MV-4-11 (cell line): ENCODE measurements at places on chromosomes 5 and 9.

GRCh38 chr5:113235884-113236283 is 198.9 kb downstream of the TSSK1B start:
- no peak for DNase-seq

DNA sequence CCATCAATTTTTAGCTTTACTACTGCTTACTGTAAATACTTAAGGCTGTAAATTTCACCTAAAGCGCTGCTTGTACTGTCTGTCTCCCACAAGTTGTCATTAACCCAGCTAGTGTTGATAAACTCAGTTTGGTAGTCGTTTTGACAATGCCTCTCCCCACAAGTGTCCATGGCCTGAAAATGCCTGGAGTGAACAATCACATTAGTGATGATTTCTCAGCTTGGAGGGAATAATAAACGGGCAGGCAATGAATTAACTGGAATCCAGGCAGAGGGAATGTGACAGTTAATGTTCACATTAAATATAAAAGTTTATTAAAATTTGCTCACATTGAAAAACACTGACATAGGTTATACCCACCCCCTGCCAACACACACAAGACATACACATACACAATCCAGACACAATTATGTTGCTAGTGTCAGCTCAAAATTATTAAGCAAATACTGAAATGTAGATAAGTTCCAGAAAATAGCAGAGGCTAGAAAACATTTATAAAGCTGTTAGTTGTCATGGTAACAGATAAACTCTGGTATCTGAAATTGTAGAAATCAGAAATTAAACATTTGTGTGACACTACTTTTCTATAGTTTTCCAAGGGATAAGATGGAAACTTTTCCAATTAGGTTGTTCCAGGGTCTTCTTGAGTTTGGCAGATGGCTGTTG is 341.9 kb downstream of the DIRAS2 start:
- no peak for DNase-seq

- no peak for DNase-seq
Observed at GRCh38 chr5:94391996-94392395, 226.4 kb downstream of the KIAA0825 start.

DNA sequence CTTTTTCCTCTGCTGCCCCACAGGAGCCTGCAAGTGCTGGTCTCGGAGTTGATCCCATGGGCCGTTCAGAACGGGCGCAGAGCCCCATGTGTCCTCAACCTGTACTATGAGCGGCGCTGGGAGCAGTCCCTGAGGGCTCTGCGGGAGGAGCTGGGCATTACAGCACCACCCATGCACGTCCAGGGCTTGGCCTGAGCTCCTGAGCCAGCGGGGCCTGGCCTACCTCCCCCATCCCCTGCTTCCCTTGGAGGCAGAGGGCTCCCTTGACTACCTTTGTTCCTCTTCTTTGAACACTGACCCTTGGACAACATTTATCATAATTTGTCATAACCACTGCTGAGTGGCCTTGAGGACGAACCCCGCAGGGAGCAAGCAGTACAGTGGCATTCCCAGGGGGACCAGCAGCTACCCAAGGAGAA is 6.9 kb upstream of the SLC27A4 start:
- no peak for DNase-seq

DNA sequence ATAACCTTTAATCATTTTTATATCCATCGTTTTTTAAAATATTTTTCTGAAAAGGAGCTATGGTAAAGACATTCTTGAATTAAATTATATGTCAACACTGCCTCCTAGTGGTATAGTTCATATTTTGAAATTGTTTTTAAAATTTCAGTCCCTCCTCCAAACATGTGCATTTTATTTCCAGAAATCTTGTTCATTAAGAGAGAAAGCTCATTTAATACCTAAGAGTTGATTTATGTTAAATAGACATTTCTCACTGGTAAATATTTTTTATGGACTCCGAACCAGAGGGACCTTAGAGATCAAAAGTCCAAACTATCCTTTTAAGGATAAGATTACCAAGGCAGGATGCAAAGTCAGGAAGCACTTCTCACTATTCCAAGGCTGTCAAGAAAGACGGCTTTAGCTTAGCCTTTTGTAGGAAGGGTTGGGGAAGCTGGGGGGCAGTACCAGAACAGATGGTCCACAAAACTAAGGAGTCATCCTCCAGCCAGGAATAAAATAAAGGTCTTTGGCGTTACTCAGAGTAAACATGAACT is 21.6 kb downstream of the BHMT start:
- peak; percentile 38 for DNase-seq

DNA sequence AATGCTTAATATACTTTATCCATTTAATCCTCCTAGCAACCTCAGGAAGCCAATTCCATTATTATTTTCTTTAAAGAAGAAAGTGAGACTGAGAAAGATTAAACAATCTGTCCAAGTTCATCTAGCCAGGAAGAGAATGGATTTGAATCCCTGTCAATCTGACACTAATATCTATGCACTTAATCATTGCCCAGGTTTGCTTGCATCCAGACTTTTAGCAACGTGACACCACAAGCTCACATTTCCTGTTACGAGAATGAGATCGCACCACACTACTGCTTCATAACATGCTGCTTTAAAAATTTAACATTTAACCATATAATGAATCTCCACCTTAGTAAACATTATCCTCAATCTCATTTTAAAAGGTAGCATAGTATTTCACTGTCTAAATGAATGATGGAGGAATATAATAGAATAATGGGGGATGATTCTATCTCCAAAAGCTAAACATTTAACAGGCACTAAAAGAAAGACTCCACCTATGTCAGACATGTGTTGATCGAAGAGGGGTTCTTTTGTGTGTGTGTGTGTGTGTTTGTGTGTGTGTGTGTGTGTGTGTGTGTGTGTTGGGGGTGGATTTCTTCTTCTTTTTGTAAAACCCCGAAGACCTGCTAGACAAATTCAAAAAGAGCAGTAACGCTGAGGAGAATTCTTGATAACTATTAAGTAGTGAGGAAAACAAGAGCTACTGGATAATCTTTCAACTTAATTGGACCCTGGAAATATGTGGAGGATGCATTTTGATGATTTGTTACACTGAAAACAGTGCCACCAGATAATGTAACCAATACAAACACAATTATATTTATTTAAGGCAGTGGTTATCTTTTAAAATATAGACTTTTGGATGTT is 138.7 kb upstream of the NR3C1 start:
- no peak for DNase-seq
